ENCODE measurements at places on chromosomes 6 and 20.
A peak's percentile ranks its signal among the peaks of the same experiment; 100 is the strongest.

DNA sequence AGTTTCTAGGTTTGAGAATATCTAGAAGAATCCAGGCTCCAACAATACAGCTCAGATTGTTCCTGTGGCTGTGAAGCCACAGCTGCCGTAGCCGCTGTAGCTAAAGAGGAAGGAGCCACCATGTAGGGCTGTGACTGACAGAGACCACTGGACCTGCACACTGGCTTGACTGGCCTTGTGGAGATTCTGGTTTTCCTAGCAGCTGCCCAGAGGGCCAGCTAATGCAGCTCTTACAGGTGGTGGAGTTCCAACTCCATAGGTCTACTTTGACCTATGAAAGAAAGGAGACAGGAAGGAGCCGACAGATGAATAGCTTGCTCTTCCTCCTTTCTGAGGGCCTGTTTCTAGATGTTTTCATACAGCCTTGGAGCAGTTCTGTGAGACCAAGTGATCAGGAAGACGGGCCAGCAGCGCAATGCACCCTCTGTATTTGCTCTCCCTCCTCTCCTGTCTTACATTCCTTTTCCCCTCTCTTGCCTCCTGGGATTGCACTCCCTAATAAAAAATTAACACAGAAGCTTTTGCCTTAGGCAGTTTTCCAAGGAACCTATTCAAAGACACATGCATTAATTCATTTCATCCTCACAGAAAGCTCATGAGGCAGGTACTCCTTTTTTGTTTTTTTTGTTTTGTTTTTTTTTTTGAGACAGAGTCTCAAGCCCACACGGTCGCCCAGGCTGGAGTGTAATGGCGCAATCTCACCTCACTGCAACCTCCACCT, 51.8 kb upstream of the MYB start:
- no peak for DNase-seq

- DNase-seq = no peak
These were observed 140.5 kb downstream of the CCDC170 start for GRCh38 chr6:151634336-151634720.

- DNase-seq = peak; percentile 20
These were observed 61.4 kb upstream of the TOX2 start for GRCh38 chr20:43853174-43853803.

- no peak for DNase-seq
These were observed 24.6 kb upstream of the C20orf204 start for GRCh38 chr20:64011366-64011779.

DNA sequence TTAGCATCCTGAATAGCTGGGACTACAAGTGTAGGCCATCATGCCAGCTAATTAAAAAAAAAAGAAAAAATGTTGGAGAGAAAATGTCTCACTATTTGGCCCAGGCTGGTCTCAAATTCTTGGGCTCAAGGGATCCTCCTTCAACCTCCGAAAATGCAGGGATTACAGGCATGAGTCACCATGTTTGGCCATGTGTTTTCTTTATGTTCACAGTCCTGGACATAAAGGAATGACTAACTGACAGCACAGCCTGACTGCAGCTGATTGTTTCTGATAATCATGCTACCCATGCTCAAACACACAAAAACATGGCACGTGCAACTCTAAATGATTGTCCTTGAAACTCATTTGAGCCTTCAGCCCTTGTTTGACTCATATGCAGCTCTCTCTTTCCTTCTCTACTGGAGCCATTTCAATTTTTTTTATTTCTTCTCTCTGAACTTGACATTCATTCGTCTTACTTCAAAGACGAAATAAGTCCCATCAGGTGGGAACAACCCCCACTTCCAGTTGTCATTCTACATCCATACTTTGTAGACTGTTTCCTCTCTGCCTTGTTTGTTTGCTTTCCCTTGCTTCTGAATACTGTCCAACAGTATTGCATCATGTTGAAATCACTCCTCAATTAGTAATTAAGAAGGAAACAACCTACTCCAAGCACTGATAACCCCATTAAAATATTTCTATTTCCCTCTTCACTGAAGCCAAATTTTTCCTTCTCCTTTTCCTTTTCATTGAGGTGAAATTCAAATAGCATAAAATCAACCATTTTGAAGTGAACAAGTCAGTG, 413.0 kb downstream of the BMP2 start:
- peak; percentile 7 for DNase-seq

DNA sequence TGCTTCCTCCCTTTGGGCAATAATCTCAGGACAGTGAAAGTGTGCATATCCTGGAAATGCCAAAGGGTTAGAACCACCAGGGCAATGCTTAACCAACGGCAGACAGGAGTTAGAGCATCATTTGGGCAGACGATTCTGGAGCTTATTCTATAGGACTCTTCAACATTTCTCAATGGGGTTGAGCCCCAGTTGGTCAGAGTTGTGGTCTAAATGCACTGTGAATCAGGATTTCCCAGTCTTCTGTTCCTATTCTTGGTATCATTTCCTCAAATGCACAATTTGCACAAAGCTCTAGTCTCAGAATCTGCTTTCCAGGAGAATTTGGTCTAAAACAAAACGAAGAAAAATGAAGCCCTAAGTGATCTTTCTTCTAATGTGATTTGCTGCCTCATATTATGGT, 389.6 kb upstream of the JAG1 start:
- DNase-seq = no peak

DNA sequence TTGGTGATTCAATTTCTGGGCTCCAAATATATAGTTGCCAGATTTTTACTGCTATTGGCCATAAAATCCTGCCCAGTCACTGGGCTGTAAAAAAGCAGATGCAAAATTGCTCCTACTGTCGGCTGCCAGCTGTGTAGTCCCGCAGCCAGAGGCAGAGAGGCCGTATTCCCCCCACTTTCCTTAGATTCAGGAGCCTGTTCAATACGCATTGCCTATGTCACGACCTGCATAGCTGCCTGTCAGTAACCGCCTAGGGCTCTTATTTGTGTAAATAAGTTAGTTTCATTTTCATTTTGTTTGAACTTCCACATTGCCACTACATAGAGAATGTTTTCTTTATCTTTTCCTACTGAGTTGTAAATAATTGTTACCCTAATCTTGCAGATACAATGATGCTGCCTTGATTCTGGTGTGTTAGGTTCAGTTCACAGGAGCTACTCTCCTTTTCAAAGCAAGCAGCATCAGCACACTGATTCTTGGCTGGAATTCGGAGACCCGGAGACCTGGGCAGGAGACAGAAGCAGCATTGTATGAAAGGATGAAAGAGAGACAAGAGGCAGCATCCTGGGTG, 46.0 kb upstream of the UST start:
- DNase-seq = peak; percentile 58

GRCh38 chr6:133424359-133424758, 183.2 kb downstream of the EYA4 start:
- no peak for DNase-seq

GRCh38 chr6:90644492-90644891, 57.6 kb upstream of the MAP3K7 start:
- no peak for DNase-seq

GRCh38 chr6:106974999-106975737, 639 bp upstream of the CD24 start:
- DNase-seq = peak; percentile 6

DNA sequence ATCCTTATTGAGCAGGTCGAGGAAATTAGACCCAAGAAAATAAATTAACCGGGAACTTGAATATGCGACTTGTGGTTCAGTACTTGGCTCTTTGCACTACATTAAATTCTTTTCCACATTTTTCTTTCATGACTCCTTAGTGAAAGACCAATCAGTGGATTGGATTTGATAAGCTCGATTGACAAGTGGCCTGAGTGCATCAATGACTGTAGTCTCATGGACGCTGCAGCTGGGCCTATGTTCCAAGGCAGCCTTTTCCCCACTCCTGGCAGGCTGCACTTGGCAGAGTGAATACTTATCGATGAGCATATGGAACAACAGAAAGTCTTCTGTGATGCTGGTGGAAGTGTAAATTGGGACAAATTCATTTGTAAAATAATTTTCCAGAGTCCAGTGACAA, 210.8 kb upstream of the EXOC2 start:
- DNase-seq = peak; percentile 31

DNA sequence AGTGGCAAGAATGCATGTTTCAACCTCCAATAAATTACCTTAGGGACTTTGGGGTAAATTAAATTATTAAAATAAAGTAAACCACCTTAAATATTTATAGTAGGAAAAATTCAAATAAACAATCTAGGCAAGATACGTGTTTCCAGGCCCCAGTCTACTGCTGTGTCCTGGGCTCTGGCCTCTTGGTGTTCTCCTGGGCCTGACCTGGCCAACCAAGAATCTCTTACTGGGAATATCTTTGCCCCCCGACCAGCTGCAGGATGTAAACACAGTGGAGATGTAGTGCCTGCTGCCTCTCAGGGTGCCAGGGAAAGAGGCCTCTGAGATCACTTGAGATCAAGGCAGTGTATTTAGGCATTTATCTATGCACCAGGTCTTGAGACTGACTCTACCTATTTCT, 11.7 kb upstream of the DSN1 start:
- no peak for DNase-seq

DNA sequence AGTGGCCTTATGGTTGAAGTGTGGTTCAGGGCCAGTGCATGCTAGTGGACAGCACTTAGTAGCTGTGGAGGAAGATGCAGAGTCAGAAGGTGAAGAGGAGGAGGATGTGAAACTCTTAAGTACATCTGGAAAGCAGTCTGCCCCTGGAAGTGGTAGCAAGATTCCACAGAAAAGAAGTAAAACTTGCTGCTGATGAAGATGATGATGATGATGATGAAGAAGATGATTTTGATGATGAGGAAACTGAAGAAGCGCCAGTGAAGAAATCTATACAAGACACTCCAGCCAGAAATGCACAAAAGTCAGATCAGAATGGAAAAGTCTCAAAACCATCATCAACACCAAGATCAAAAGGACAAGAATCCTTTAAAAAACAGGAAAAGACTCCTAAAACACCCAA, 28.9 kb downstream of the MDFI start:
- DNase-seq = no peak

GRCh38 chr6:158552055-158552795, 7.7 kb upstream of the TMEM181 start:
- DNase-seq = no peak

DNA sequence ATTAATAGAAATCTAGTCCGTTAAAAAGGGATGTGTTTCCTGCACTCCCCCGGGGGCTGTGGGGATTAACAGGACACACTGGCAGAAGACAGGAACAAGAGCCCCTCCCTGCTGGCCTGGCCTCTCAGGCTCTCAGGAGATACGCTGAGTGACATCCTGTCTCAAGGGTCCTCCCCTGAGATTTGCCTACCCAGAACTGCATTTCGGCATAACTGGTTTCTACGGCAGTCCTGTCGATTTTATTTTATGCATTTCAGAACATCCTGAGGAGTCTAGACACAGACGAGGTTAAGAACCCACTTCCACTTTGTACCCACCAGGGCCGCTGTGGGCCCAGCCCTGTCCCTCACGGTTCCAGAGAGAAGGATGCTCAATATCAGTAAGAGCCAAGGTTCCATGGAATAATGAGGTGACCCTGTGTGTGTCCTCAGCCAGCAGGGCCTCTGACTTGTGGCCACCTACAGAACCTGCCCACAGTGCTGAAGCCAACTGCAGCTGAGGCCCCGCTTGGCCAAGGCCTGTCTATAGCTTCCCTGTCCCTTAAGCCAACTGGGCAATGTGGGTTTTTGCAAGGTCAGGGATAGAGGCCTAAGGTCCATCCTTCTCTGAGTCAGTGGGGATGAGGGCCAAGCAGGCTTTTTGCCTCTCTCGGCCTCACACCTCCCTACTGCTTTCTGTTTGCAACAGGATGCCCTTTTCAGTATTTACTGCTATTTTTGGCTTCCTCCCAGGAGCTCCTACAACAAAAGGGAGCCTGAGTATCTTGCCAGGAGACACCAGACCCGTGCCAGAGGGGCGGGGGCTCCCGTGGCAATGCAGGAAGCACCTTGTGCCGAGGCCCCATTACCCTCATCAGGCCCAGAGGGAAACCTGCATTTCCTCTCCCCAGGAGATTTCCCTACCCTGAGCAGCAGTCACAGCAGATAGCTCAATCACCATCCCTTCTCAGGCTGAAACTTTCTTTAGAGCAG, 14.7 kb downstream of the UQCC2 start:
- DNase-seq = peak; percentile 78

DNA sequence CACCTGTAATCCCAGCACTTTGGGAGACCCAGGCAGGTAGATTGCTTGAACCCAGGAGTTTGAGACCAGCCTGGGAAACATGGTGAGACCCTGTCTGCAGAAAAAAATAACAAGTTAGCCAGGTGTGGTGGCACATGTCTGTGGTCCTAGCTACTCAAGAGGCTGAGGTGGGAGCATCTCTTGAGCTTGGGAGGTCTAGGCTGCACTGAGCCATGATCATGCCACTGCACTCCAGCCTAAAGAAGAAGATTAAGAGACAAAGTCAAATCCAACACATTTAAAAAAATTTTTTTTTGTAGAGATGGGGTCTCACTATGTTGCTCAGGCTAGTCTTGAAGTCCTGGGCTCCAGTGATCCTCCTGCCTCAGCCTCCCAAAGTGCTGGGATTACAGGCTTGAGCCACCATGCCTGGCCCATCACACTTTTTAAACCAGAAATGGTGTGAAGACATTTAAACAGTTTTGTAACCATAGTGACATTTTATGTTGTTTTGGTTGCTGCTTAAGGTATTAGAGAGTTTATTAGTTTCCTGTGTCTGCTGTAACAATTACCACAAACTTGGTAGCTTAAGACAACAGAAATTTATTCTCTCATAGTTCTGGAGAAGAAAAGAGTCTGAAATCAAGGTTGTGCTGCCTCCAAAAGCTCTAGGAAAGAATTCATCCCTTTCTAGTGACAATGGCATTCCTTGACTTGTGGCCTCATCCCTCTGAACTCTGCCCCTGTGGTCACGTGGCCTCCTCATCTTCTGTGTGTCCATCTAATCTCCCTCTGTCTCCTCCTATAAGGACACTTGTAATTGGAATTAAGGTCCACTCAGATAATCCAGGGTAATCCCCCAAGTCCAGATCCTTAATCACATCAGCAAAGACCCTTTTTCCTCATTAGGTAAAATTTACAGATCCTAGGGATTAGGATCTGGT, 104.6 kb upstream of the TNFAIP3 start:
- no peak for DNase-seq

DNA sequence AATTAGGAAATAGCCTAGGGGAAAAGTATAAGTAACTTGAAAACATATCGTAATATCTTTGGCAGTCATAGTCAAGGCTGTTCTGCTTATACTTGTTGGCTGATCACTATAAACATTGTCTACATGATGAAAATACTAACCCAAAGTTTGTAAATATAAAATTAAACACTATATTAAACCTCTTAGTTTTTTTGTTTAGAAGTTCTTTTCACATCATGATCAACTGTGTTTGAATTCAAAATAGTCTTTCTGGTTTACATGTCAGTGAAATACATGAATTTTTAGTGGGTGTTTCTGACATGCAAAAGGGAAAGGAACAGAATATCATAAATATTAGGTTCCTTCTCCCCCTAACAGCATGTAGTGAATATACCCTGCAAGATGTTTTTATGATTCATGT, 43.5 kb downstream of the ADGRG6 start:
- DNase-seq = no peak

Data from fibroblast of gingiva (primary cell).